G401 (cell line): ENCODE measurements at places on chromosomes 3 and 15. TPM values are rescaled to one million over a fixed set of nuclear protein-coding genes. Genes with fewer than 3 reads are reported as not detected.

ARL13B gene
- 9.7 and 21.6 TPM in 2 replicates for total RNA-seq

SLC28A1 gene
- not detected in 2 replicates for total RNA-seq

CDHR4 gene
- total RNA-seq: not detected in 2 replicates

SLC2A2 gene
- total RNA-seq: not detected in 2 replicates

GOLGA8N gene
- total RNA-seq: 0.62 TPM in 1 of 2 replicates, not detected in the other

ARNT2 gene
- total RNA-seq: not detected in 2 replicates

PP2D1 gene
- not detected in 2 replicates for total RNA-seq

DNASE1L3 gene
- not detected in 2 replicates for total RNA-seq

DNA sequence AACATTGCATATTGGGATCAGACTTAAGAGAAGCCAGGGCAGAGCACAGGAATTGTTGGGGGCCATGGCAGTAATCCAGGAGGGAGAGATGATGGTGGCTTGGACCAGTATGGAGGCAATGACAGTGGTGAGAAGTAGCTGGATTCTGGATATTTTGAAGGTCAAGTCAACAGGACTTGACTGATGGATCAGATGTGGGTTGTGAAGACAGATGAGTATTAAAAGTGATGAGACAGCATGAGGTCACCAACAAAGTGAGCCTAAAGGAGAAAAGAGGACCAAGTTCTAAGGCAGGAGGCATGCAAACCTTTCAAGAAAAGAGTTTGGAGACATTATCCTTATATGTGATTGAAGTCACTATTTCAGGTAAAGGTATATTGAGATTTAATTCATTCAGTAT is 56.6 kb upstream of the TIPARP start:
- DNase-seq: no peak

GRCh38 chr3:13657660-13658435 is 108.9 kb downstream of the FBLN2 start:
- DNase-seq: peak; percentile 36

- DNase-seq: no peak
Observed at GRCh38 chr15:36756707-36757106, 177.3 kb downstream of the CDIN1 start.

DNA sequence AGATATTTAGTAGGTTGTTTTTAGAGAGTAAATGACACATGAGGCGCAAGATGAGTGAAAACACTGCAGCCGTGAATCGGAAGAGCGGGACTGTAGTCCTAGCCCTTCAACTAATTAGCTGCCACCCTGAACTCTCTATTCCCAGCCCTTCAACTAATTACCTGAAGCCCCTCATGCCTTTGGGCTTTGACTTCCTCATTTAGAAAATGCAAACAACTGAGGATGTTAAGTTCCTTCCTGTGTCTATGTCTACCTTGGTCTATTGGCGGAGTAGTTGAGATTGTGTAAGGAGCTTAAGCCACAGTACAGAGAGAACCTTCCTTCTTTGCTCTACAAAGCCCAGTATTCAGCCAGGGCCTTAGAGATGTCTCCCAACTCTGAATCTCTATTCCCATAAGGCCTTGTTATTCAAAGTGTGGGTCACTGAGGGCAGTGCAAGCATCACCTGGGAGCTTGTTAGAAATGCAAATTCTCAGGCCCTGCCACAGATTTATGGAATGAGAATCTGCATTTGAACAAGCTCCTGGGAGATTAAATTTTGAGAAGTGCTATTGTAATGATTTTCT is 71.8 kb upstream of the SCN5A start:
- DNase-seq: no peak

DNA sequence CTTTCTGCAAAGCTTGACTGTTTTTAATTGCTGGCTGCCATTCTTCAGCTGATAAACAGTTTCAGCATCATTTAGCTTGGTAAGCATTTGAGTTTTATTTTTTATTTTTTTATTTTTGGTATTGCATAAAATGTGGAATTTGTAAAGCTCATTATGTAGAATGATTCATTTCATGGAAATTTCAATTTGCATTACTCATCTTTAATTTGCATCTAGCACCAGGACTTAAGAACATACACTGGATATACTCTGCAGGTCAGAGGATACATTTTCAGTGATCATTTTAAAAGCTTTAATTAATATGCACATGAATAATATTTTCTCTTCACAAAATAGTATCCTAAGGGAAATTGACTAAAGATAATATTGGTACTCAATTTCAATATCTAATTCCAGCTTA is 732.4 kb upstream of the BCHE start:
- no peak for DNase-seq

GRCh38 chr15:85748176-85748575 is 46.5 kb downstream of the KLHL25 start:
- DNase-seq: no peak

DNA sequence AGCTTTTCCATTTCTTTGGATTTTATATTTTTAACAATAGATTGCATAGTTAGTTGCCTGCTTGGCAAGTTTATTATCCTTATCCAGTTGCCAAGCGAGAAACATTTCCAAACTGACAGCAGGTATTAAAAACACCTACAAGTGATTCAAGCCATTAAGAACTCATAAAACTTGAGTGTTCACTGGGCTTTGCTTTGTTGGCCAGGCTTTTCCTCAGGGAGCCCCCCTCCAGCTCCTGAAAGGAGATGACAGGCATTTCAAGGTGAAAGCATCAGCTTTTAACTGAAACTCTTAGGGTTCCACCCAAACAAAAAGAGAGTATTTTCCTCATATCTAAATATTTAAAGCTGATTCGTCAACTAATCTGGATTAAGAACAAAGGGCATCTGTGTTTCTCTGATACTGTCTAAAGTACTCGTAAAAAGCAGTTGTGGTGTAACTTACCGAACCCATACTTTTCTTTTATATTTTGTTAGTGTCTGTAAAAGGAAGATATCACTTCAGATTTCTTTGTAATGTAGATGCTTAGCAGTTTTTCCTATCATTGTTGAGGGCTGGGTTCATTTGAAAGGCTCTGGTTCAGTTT is 363.4 kb downstream of the OTOL1 start:
- no peak for DNase-seq

DNA sequence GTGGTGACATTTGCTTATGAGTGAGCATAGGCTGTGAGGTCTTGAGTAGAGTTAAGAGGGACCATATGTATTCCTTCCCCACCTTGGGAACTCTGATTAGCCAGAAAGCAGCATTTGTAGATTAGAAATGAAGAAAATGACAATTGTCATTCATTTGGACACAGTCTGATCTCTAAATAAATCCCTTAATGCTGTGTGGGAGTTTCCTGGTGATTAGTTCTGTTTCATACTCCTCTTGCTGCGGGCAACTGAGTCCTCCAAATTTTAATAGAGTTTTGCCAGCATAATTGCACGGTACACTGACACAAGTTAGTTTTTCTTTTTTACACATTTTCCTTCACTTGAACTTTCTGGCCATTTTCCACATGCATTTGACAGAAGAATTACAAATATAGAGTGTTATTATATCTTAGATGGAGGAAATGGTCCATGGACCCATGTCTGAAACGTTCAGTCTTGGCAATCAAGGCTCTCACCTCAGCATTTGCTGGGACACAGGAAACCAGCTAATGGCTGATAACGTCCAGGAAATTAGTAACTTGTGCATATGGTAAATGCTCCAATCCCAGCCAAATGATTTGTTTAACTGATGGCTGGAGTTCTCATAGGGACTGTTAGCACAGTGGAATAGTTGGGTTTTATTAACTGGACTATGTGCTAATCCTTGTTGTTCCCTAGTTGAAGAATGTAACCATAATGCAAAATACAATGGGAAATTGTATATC is 321.2 kb downstream of the RBMS3 start:
- DNase-seq: no peak

DNA sequence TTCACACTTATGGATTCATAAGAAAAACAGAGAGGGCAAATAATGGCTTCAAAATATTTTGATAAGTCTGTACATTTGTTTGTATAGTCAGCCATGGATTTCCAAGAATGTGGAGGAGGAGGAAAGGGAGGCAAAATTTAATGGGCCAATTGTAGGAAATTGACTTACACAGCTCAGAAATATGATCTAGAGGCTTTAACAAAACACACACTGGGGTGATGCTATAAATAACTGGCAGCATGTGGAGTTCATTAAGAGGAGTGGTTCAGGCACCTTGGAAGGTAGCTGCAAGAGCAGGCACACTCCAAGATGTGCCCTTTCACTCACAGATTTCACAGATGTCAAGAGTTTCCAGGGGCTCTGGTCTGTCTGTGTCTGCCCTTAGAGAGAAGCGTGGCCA is 193.4 kb upstream of the RASGRP1 start:
- DNase-seq: no peak

DNA sequence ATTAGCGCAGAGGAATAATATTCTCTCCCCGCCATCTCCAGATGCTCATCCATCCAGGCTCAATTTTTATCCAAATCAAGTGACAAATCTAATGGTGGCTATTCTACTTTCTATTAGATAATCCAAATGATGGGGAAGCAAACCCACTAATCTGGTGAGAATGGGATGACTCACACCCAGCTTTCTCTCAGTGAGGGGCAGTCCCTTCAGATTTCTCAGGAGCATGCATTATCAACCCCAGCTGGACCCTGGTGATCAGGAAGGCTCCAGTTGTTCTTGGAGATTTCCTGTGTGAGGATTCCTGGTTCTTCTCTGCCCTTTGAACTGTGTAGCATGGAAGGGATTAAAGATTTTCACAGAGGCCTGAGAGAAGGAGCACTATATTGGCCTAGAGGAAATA is 358.0 kb downstream of the WDR72 start:
- no peak for DNase-seq

DNA sequence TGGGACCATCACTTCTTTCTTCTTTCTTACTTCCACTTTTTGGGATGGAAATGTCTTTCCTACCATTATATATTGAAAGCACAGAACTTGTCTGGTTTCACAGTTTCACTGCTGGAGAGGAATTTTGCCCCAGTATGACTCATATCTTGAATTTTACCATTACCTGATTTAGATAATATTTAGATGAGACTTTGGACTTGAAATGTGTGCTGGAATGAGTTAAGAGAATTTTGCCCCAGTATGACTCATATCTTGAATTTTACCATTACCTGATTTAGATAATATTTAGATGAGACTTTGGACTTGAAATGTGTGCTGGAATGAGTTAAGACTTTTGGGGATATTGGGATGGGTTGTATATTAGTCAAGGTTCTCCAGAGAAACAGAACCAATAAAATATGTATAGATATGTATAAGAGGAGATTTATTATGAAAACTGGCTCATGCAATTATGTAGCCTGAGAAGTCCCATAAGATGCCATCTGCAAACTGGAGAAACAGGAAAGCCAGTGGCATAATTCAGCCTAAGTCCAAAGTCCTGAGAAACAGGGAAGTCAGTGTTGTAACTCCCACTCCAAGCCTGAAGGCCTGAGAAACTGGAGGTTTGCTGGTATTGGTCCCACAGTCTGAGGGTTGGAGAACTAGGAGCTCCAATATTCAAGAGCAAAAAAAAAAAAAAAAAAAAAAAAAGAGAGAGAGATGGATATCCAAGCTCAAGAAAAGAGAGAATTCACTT is 1029.2 kb downstream of the EPHA3 start:
- no peak for DNase-seq

- peak; percentile 6 for DNase-seq
Observed at GRCh38 chr3:86969500-86970189, 21.3 kb downstream of the VGLL3 start.

GRCh38 chr3:128805772-128806171 is 73.6 kb upstream of the ACAD9 start:
- no peak for DNase-seq

DNA sequence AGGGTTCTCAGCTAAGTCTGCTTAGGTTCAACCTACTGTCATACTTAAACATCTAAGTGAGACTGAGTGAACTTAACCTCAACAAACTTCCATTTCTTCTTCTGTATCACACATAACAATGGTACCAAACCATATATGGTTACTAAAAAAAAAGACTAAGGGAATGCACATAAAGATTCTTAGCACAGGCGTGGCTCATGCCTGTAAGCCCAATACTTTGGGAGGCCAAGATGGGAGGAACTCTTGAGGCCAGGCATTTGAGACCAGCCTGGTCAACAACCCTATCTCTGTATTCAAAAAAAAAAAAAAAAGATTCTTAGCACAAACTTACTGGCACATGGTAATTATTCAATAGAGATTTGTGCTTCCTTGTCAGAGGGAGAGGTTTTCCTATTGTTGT is 57.9 kb downstream of the ACAP2 start:
- no peak for DNase-seq

GRCh38 chr3:134328846-134329245 is 45.4 kb downstream of the AMOTL2 start:
- DNase-seq: no peak

- DNase-seq: no peak
Observed at GRCh38 chr15:80739919-80740318, 39.3 kb upstream of the CEMIP start.

DNA sequence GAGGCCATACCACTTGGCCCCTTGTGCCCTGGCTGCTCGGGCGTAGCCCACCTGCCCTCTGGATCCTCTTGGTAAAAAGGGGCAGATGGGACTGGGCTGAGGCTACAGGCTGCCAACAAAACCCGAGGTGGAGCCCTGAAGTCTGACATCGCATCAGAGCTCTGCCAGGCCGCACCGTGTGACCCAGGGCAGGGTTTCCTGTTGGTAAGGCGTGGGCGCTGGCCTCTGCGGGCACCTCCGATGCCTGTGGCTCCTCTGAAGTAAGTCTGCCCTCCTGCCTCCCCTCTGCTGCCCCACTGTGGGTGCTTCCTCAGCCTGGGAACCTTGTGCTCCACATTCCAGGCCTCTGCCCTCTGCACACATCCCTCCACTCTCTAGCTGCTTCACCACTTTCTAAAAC is 8.9 kb downstream of the CHDH start:
- DNase-seq: no peak

- no peak for DNase-seq
Observed at GRCh38 chr15:72492733-72493132, 18.6 kb downstream of the ARIH1 start.

- DNase-seq: no peak
Observed at GRCh38 chr3:62368705-62369475, 4.5 kb downstream of the FEZF2 start.

DNA sequence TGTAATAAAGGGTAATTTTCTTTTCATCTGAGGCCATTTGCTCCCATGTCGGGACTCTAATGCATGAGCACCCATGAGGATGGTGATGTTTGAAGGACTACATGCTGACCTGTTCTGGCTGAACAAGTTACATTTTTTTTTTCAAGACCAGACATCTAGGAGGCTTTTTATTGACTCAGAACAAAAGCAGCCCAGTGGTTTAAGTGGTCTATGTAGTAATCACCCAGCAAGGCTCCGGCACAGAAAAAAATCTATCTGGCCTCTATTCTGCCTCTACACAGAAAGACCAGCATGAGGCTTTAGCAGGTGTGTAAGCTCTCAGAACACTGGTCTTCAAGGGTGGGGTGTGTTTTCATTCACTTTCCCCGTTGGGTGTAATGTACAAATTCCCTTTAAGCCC is 95.1 kb upstream of the ZBED2 start:
- DNase-seq: no peak

GRCh38 chr3:50245251-50245745 is 9.3 kb downstream of the GNAI2 start:
- DNase-seq: no peak
